Activated CD8-positive, alpha-beta memory T cell treated with anti-CD3 and anti-CD28 coated beads for 1 hour (primary cell): ENCODE measurements at places on chromosomes 2 and 18.

GRCh38 chr2:30354621-30355020 lies 92.4 kb upstream of the LCLAT1 start:
- no peak for DNase-seq

- no peak for DNase-seq
Observed at GRCh38 chr2:13003500-13003899, 286.8 kb downstream of the TRIB2 start.

DNA sequence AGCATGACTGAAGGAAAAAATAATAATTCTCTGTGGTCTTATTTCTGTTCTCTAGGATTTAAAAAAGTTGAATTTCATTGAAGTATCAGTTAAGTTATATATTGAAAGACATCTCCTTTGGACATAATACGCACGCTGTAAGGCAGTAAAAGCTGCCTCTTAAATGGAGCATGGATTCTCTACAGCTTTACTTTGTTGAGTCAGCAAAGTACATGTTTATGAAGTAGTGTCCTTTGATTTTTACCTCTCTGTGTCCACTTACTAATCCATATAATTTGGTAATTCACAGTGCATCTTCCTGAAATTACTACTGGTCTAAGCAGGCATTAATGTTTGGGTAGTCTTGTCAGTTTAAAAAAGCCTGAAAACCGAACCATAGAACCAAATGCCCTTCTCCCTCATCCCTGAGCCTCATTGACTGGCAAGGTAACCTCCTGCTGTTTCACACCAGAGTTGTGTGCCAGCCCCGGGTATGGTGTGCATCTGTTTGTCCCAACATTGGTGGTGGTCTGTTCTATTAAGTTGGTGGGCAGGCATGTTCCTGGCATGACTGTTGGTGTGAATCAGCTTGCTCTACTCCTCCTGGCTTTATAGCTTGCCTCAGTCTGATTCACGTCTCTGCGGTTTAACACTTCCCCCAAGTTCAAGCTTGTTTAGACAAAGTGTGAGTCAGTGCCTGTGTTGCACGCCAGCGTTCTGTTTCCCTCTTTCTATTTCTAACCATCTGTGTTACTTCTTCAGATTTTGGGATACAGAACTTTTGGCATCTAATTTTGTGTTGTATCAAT lies 71.0 kb upstream of the ITM2C start:
- DNase-seq: peak; percentile 27

GRCh38 chr2:20429528-20429927 lies 17.3 kb upstream of the RHOB start:
- no peak for DNase-seq

DNA sequence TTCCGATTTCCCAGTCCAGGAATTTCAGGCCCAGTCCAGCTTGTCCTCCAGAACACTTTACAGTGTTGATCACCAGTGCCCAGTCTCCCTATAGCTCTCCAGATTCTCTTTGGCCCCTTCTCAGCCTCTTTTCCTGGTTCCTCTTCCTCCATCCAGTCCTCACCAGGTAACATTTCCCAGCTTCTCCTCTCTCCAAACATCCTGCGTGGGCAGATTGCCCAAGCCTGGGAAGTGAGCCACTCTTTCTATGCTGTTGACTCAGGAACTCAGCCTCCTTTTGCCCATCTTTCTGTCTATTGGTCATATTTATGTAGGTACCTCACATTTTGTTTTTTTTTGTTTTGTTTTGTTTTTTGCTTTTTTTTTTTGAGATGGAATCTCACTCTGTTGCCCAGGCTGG lies 109.4 kb downstream of the LYPD1 start:
- no peak for DNase-seq

DNA sequence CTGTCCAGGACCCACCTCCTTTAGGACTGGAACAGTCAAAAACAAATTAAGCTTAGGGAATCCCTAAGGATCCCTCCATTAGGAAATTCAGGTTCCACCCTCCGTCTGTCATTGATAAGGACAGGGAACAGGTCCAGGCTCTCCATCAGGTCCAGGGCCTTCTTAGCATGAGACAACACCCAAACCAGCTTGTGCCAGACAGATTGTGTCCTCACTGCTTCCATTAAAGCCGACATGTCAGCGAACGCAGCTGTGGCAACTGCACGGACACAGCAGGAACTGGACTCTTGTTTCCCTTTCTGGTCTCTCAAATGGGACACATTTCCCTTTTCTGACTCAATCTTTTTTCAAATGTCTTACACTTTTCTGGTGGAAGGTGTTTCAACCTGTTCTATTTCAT lies 81.4 kb downstream of the BCL11A start:
- no peak for DNase-seq

DNA sequence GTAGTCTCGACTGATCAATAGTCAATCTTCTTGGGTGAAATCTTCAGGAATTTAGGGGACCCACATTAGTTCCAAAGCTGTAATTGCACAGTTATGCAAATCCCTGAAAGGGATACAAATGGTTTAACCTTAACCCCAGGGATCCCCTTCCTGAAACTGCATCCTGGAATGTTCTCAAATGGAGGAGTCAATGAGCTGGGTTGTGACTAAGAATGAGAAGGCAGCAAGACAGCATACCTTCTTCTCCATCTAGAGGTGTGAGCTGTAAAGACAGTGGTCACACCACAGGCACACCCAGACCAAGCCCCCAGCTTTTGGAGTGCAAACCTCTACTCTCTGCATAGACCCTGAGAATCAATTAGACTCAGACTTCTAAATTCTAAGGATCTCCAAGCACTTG lies 164.7 kb upstream of the MEIS1 start:
- DNase-seq: no peak

DNA sequence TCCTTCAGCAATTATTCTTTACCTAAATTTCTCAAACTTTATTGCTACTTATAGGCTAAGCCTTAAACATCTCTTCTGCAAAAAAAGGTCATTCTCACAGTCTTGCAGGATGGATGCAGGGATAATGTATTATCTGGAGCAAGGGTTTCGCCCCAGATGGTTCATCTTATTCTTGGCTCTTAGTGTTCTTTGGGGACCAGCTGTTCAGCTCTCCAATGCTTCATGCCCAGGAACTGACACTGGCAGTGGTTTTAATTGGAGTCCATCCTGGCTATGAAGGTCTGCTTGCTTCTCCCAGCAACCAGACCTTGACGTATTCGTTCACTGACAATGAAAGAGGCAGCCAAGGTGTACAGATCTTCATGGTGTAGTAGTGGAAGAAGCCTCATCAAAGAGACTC lies 331.9 kb downstream of the SLC8A1 start:
- DNase-seq: no peak

GRCh38 chr18:22408059-22408458 lies 9.7 kb downstream of the CTAGE1 start:
- no peak for DNase-seq

DNA sequence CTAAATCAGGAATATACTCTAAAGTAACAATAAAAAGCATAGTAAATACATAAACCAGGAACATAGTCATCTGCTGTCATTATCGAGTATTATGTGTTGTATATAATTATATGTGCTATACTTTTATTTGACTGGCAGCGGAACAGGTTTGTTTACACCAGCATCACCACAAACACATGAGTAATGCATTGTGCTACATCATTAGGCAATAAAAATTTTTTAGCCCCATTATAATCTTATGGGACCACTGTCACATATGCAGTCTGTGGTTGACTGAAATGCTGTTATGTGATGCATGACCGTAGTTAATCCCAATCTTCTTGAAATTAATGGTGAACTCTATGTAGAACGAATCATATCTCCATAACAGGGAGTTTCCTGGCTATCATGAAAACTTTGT lies 136.7 kb upstream of the ZFP36L2 start:
- no peak for DNase-seq

DNA sequence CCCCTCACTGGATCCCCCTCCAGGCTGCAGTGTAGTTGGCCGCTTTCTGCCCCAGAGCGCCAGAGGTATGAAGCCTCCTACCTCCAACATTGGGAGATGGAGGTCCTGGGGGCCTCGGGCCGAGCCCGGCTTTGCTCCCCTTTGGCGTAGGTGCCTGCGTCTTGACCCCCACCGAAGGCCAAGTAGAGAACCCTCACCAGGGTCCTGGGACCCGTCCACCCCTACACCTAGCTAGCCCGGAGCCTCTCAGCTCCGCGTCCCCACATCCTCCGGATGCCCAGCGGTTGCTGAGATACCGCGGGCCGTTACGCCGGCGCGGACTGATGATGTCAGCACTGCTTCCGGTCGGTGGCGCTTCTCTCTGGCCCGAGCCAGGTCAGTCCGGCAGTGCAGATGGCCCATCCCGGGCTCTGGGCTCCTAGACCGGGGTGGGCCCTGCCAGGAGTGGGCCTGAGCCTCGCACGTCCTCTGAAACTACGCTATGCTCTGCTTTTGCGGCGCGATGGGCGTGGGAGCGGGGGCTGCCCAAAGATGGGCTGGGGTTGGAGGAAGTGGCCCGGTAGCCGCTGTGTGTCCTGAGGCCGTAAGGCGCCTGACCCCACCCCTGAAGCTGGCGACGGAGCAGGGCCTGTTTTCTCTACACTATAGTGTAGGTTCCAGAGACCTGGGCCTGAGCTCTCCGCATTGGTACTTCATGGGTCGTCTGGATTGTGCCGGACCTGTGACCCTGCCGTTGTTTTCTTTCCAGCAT lies at the start of the genes GLB1L and STK16:
Gene GLB1L (minus strand): TSS at position 297 of the 751 bp plus-strand sequence. CDS start 1,871 bp downstream, outside the sequence.
Gene STK16 (plus strand): TSS at position 332 of the 751 bp plus-strand sequence. CDS start 521 bp downstream, outside the sequence.
- DNase-seq: peak; percentile 86

GRCh38 chr2:37740164-37740739 lies 68.8 kb upstream of the CDC42EP3 start:
- DNase-seq: no peak

DNA sequence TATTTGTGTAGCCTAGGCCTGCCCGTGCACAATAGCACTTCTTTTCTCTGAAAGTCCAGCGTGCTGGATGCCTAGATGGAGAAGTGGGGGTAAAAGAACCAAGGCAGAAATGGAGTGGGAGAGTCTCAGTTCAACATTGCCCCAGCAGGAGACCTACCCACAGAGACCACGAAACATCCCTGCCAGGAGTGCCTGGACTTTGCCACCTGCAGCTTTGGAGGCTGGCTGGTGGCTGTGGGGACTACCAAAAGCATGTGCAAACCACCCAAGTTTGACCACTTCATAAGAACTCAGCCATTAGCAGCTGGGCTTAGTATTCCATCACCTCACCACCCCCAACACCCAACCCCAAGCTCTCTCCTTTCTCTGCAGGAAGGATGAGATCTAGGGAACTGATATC lies 416.9 kb upstream of the ID2 start:
- DNase-seq: no peak

DNA sequence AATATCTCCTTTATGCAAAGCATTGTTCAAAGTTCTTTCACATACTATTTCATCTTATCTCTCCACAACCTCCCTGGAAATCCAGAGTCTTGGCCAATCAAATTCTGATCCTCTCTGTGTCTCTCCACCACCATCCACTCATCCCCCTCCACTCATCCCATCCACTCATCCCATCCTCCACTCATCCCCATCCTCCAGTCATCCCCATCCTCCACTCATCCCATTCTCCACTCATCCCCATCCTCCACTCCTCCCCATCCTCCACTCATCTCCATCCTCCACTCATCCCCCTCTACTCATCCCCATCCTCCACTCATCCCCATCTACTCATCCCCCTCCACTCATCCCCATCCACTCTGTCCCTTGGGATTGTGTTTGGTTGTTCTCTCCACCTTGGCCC lies 101.1 kb downstream of the BCL2 start:
- no peak for DNase-seq

GRCh38 chr2:233706720-233707119 lies 6.0 kb upstream of the UGT1A5 start:
- DNase-seq: no peak

GRCh38 chr2:130806370-130806769 lies 30.3 kb upstream of the ARHGEF4 start:
- DNase-seq: no peak

GRCh38 chr2:28643327-28643726 lies 108.3 kb upstream of the PPP1CB start:
- no peak for DNase-seq

DNA sequence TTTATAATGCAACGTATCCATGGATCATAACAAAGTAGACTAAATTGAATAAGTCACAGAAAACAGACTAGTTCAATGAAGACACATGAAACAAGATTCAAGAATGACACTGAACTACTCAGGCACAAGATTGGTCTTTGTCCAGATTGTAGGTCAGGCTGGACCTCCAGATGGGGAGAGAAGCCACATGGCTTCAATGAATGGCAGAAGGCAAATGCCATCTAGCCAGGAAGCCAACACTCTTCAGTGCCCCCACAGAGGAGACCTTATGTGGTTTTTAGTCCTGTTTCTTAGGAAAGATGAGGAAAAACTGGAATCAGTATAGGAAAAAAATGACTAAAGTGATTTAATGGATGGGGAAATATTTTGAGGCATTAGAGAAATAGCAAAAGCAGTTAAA lies 43.1 kb downstream of the BOD1L2 start:
- no peak for DNase-seq

- DNase-seq: no peak
Observed at GRCh38 chr2:219435701-219436100, 1.1 kb downstream of the SPEG start.

DNA sequence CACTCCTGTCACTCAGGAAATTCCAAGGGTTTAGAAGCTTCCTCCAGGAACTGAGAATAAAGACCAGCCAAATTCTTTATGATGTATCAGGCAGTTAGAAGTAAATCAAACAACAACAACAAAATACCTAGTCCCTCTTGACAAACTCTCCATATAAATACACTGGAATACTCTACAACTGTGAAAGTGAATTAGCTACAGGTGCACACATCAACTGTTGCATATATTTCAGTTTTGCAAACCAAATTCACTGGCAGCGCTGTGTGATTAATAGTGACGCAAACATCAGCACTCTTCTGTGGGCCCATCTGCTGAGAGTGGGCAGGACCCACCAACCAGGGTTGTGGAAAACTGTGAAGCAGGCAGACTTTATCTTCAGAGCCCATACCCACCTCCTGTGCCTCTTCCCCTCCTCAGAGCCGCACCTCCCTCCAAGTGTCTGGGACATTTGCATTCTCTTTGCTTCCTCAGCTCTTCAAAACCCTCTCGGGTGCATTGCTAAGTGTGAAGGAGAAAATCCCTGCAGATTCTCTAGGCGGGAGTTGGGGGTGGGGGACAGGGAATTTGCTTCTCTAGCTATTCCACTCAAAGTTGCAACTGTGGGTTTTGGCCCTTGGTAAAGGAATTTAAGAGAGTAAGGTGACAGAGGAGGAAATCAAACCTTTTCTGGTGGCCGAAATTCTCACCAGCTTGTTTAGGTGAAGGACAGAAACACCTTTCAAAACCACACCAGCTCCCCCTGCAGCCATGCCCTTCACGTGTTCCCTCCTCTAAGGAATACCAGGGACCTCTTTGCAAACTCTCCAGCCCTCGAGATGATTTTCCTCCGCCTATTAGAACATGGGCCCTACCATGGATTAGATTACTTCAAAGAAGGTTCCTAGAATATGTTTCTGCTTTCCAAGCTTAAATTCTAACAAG lies 119.3 kb downstream of the MRO start:
- no peak for DNase-seq

DNA sequence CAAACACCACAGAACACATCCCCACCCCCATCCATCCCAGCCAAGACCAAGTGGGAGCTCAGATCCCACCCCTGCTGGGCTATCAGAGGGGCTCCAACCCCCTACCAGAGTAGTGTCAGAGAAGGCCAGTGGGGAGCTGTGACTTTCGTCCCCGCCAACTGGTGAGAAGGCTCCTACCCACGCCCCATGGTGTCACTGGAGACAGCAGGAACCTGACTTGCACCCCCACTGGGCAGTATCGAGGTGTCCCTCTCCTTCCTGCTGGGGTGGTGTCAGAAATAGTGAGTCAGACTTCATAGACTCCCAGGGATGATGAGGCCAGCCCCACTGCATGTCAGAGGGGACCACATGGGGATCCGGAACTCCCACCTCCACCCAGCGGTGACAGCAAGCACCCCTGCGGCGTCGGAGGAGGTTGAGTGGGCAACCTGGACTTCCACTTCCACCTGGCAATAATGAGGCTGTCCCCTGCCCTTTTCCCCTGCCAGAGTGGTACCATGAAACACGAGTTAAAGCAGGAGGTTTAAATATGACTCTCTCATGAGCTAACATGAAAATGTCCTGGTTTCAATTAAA lies 106.7 kb downstream of the CTIF start:
- no peak for DNase-seq
